Stimulated activated CD4-positive, alpha-beta T cell treated with anti-CD3 and anti-CD28 coated beads, TNF-alpha, amount 100 ng/mL, for 24 hours (primary cell): ENCODE measurements at places on chromosomes 2 and 18.

- peak; percentile 59 for DNase-seq
Measured at GRCh38 chr2:44981714-44982108, 27.5 kb downstream of the SIX2 start.

- DNase-seq: no peak
Measured at GRCh38 chr2:221527776-221528309, 44.3 kb downstream of the EPHA4 start.

DNA sequence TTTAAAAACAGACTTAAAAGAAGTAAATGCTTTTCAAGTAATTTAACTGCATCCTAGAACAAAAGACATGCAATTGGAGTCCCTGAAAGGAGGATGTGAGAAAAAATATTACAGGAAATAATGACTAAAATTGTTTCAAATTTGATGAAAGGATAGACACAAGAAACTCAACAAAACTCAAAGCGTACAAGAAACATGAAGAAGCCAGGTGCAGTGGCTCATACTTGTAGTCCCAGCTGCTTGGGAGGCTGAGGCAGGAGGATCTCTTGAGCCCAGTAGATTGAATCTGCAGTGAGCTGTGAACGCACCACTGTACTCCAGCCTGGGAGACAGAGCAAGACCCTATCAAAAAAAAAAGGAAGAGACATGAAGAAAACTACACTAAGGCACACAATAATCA, 118.1 kb upstream of the SLC39A10 start:
- no peak for DNase-seq

GRCh38 chr2:171522788-171523087, 464 bp downstream of the CYBRD1 start:
- DNase-seq: no peak

- no peak for DNase-seq
Measured at GRCh38 chr2:224099861-224100643, 61.0 kb upstream of the SERPINE2 start.

DNA sequence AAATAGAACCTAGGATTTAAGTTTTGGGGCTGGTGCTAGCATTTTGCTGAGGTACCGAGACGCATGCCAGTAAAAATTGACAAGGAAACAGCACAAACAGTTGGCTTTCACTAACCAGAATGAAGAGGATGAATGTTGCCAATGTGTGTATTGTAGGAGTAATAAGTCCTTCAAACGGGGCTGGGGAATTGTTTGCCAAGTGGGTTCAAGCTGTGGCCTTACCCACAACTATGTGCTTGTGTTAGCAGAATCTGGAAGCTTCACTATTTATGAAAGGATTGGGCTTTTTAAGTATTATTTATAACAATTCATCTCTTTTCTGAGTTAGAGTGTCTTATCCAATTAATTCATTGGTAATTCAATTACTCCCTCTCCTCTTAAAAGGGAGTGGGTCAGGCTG, 15.0 kb upstream of the KIF5C start:
- DNase-seq: no peak

DNA sequence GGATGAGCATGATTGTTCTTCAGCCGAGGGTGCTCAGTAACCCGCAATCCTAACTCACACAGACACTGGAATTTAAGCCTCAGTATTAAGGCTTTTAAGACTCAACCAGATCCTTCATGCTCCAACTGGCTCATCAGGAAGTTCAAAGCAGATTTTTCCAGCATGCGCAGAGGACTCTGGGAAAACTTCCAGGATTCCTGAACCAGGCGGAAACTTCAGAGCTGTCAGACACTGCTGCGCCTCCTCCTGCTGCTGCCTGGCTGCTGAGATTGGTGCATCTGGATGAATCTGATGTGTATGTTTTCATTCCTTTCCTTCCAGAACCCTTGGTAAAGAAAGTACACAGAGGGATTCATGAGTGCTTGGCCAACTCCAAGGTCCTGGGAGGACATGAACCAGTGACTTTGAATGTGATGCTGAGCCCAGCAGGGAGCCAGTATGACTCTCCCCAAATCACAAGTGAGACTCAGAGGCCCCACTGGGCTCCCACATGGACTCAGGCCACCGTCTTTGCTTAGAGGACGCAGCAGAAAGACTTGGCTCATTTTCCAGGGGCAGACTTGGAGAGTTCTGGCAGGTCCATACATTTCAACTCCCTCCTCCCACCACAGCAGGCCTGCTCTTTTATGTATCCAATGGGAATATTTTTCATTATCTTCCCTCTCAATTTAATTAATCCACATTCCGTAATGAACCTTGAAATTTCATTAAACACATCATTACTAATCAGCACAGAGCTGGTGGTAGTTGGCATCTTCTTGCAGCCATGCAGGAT, 143.5 kb upstream of the HDAC4 start:
- no peak for DNase-seq

DNA sequence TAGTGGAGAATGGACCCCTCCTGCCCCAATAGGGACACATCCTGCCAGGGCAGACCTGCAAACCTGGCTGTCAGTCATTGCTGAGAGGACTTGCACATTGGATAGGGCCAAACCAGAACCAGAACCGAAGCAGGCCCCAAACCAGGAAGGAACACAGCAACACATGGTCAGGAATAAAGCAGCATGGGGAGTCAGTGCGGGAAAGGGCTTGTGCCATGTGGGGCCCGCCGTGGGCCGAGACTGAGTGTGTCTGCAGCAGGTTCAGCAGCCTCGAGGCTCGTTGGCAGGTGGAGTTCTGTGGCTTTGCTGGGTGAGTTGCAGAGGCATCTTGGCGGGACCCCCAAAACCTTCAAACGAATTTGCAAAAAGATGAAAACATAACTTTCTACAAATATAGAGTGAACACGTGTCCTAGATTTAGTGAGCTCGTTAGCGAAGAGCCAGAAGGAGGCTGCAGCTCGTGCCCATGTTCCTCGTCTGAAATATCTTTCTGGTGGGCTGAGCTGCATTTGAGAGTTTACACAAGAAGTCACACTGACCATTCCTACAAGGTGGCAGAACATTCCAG, 44.9 kb upstream of the LDLRAD4 start:
- no peak for DNase-seq

- DNase-seq: no peak
Measured at GRCh38 chr2:33142810-33143209, 196.1 kb downstream of the LTBP1 start.

DNA sequence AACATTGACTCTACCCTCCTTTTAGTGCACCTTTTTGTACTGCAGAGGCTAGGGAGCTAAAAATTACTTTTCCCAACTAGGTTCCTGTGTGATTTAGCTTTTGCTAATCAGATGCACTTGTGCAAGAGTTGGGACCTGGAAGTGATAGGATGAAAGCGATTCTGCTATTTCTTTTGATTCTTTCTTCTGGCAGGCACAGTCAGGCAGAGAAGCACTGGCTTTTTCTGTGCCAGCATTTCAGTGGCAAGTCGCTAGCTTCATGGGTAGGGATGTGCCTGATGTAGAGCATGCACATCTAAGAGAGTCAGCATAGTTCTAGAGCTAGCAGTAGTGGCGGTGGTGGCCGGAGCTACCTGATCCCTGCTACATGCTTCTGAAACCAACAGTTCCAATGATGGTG, 89.8 kb downstream of the MDH1 start:
- DNase-seq: no peak

- DNase-seq: no peak
Measured at GRCh38 chr2:220937245-220937644, 634.9 kb downstream of the EPHA4 start.

DNA sequence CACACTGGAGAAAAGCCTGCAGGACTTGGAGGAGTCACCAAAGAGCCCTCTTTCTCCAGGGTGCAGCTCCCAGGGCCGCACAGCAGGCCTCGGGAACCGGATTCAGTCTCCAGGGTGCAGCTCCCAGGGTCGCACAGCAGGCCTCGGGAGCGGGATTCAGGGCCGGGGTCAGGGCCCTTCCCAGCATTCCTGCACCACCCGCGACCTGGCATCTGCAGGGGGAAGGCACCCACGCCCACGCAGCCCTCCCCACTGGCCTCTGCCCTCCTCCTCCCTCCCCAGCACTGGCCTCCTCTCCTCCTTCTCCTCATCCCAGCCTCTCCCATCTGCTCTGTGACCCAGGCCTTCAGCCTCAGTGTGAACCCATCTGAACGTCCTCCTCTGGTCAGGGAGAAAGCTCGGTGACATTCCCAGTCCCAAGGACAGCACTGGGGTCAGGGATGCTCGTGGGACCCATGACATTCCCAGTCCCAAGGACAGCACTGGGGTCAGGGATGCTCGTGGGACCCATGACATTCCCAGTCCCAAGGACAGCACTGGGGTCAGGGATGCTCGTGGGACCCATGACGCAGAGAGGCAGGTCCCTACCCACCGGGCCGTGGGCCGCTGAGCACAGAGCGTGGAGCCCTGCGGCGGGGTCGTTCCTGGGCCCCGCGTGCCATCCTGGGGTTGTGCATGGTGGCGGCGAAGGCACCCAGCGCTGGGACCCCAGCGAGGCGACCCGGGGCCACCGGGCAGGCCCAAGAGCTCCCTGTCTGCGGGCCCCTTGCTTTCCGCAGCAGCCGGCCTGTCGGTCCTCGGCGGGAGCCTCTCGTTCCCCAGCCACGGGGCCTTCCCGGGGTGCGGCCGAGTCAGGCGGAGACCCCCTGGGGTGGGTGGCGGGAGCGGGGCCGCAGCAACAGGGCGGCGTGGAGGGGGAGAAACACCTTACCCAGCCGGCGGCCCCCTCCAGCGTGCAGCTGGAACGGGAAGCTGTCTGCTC, 550.2 kb upstream of the SALL3 start:
- no peak for DNase-seq

- DNase-seq: no peak
Measured at GRCh38 chr2:68861330-68861729, 9.9 kb downstream of the BMP10 start.

GRCh38 chr2:219142329-219142728, 18.3 kb downstream of the NHEJ1 start:
- DNase-seq: no peak

DNA sequence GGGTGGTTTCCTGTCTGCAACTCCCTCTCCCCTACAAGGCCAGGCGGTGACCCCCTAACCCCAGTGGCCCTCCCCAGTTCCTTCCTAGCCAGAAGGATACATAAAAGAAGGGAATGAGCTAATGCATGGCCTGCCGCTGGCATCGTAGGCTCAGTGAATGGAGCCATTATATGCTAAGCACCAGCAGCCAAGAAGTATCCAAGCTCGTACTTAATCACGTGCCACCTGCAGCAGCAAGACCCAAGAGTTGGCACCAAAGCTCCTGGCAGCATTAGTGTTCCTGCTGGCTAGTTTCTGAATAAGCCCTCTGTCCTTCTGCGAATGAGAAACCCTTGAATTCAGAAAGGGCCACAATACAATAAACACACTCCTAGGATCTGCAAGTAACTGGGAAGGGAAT, 4.3 kb downstream of the DBI start:
- DNase-seq: no peak

- DNase-seq: no peak
Measured at GRCh38 chr2:136024185-136024584, 38.8 kb upstream of the DARS1 start.

- DNase-seq: no peak
Measured at GRCh38 chr2:190979906-190980629, 33.9 kb downstream of the STAT1 start.

DNA sequence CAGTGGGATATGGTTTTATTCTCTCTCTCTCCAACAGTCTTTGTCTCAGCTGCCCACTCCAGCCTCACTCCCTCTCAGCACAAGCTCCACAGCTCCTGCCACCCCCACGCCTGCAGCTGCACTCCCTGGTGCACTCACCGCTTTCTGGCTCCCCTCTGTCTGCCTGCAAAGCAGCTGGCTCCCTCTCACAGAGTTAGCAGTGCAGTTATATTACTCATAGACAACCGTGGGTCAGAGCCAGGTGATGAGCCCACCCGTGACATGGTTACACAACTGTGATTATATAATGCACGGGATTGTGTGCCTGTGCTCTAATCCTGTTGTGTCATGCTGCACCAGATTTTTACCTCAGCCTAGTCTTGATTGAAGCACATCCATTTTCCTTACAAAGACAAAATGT, 276.9 kb upstream of the CHAC2 start:
- DNase-seq: no peak

GRCh38 chr2:42180300-42180699, 11.1 kb downstream of the EML4 start:
- no peak for DNase-seq

GRCh38 chr2:157173740-157174184, 83.7 kb upstream of the GALNT5 start:
- DNase-seq: no peak

GRCh38 chr2:35548171-35548570, 807.4 kb upstream of the CRIM1 start:
- DNase-seq: no peak

DNA sequence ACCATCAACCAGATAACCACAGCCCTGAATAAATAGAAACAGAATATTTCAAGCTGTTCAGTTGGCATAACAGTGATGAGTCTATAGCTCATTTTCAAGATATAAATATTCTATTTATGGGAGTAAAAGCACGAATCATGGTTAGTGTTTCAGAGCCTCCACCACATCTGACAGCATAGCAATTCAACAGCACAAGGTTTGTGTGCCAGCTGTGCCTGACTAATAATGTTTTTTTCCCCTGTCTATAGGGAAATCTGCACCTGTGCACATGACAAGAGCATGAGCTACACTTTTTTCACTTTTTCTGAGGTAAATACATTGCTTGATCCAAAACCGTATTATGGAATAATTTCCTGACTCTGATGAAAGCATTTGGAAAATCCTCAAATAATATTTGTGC, 251.3 kb downstream of the RPIA start:
- DNase-seq: no peak

- no peak for DNase-seq
Measured at GRCh38 chr18:44039826-44040225, 640.9 kb upstream of the SETBP1 start.

DNA sequence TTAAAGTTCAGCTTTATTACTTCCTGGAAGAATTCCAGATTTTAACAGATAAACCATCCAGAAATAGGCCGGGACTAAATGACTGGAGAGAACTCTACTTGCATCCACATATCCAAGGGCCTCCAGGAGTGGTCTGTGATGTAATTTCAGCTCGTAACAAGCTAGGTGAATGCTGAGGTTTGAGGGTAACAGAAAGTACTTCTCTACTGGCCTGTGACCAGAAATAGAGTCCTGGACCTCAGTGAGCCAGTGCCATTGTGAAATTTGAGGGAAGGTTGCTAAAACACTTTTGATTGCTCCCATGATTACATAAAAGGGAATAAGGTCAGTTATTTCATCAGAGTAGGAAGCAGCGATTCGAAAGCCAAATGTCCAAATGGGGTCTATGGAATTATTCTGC, 158.1 kb downstream of the DOCK10 start:
- no peak for DNase-seq

DNA sequence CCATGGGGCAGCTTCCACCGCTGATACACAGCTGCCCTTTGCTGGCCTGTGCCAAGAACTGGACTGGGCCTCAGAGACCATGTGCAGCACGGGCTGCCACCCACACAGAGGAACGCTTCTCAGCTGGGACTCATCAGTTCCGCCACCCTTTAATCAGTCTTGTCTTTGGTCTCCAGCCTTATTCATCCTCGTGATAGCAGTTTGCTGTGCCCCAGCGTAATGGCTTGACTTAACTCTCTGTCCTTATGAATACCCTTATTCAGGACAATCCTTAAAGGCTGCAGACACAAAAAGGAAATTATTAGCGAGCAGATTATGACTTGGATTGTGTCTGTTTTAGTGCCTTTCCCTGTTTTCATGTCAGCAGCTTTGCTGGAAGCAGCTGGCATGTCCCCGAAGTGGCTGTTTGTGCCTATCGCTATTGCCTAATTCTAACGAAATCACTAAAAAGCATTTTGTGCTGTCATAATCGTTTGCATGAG, 108.9 kb upstream of the DAPL1 start:
- no peak for DNase-seq

GRCh38 chr18:25075783-25076182, 276.2 kb downstream of the ZNF521 start:
- no peak for DNase-seq

GRCh38 chr2:109497463-109497862, 116.3 kb downstream of the SEPTIN10 start:
- no peak for DNase-seq
